ENCODE measurements at places on chromosomes 1 and 21. TPM values are rescaled to one million over a fixed set of nuclear protein-coding genes. Genes with fewer than 3 reads are reported as not detected.

DNA sequence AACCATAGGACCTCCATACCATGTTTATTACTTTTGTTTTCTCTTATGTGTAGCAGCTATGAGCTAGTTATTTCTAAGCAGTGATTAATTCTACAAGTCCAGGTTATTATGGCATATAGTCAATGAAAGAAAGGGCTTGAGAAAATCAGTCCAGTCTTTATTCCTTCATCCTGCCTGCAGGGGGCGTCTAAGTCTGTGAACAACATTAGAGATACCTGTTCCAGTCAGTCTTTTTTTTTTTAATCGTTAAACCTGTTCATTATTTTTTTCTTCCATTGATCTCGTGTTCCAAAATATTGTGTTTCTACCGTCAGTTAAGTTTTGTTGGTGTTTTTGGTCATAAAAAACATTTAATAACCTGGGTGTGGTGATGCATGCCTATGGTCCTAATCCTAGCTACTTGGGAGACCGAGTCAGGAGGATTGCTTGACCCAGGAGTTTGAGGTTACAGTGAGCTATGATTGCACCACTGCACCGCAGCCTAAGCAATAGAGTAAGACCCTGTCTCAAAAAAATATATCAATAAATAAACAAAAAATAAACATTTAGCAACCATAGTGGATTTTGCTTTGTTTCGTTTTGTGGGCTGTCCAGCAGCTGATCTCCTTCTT lies 29.4 kb upstream of the CD2 start:
- peak; percentile 49 for DNase-seq

DNA sequence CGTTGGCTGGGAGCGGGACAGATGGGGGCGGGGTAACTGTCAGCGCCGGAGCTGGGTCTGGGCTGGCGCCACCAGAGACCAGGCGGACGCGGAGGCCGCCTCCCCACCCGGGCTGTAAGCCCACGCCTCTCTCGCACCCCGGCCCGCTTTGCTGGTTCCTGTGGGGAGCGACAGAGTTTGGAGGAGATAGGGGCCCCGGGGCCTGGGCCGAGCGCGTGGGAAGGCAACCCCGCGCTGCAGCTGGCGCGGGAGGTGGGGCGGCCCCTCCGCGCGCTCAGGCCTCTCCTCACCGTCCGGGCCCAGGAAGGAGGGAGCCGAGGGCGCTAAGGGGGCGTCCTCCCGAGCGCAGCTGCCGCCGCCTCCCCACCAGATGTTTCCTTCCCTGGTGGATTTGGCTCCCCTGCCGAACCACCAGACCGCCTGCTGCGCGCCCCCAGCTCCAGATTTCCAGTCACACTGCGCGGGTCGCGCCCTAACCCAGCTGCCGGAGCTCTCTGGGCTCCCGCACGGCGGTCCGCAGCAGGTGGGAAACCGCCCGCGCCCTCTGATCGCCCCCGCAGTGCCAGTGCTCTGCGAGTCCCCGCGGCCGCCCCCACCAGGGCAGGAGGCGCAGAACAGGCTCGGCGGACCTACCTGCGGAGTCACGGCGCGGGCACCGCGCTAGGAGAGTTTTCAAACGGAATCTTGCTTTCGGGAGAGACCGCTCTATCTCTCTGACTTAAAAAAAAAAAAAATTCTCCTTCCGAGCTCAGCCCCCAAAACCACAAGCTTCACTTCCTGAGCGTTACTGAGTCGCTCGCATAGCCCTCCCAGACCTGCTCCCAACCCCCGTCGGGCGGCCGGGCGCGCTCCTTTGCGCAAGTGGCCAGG lies 1.1 kb downstream of the GFI1 start:
- no peak for DNase-seq

DNA sequence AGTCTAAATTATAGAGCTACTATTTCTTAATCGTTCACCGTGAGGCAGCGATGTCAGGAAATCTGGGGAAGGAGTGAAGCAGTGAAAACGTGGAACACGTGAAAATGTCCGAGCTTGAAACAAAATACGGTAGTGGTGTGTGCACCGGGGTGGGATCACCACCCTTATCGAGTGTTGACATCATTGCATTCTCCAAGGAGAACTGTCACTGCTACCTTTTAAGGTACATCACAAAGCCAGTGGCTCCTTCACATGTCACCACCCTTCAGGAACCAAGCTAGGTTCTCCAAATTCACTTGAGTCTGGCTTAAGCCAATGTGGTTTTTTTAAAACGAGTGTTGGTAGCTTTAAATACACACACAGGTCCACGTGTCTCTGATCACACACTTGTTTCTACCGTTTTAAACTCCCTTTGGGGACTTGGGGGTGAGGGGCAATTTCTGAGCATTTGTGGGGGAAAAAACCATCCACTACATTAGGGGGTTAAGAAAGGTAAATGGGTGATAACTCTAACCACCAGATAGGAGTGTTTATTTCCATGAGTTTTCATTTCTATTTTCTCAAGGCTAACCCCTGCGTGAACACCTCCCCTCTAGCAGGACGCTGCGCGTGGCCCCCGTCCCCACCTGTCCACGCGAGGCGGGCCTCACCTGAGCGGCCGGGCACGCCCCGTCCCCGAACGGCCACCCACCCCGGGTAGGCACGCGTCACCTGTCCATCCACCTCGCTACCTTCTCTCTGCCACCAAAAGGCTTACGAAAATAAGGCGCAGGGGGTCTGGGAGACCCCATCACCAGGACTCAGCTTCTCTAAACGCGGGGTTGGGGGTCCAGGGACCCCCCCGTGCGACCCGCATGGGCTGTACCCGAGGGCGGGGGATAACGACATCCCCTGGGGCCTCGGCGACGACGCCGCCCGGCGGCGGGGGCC lies 978 bp downstream of the PRDM15 start:
- DNase-seq, result peak; percentile 50

DNA sequence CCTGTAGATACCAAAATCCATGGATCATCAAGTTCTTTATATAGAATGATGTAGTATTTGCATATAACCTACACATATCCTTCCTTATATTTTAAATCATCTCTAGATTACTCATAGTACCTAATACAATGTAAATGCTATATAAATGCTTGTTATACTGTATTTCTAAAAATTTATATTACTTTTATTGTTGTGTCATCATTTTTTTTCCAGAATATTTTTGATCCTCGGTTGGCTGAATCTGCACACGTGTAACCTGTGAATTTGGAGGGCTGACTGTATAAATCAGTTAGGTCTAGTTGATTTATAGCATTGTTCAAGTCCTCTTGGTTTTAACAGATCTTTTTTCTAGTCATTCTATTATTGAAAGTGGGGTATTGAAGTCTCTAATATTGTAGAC lies 23.3 kb downstream of the OBSCN start:
- DNase-seq, result no peak

GRCh38 chr21:26099610-26100219 lies 70.9 kb downstream of the APP start:
- no peak for DNase-seq

DNA sequence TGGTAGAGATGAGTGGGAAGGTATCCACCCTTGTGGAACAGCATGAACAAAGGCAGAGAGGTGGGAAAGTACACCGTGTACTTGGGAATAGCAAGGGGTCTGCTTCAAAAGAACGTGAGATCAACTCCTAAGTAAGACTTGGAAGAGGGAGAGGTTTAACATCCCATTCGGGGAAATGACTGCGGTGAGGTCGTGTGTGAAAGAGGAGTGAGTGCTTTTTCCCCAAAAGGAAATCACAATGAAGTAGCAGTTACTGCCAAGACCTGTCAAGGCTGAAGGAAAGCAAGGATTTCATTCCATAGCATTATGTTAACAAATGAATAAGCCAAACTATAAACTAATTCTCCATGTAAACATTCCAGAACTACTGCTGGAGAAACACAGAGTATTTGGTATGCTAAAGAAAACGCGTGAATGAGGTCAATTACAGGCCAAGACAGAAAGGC lies 20.0 kb upstream of the SYDE2 start:
- DNase-seq, result no peak

The SLFNL1 gene
- not detected for total RNA-seq

DNA sequence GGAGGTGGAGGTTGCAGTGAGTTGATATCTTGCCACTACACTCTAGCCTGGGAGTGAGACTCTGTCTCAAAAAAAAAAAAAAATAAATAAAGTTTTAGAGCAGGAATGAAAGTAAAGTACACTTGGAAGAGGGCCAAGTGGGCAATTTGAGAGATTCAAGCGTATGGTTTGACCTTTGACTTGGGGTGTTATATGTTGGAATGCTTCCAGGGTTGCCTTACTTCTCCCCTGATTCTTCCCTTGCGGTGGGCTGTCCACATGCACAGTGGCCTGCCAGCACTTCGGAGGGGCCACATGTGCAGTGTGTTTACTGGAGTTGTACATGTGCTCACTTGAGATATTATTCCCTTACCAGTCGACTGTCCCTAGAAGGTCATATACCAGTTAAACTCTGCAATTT lies 295.5 kb upstream of the PROX1 start:
- DNase-seq, result no peak

DNA sequence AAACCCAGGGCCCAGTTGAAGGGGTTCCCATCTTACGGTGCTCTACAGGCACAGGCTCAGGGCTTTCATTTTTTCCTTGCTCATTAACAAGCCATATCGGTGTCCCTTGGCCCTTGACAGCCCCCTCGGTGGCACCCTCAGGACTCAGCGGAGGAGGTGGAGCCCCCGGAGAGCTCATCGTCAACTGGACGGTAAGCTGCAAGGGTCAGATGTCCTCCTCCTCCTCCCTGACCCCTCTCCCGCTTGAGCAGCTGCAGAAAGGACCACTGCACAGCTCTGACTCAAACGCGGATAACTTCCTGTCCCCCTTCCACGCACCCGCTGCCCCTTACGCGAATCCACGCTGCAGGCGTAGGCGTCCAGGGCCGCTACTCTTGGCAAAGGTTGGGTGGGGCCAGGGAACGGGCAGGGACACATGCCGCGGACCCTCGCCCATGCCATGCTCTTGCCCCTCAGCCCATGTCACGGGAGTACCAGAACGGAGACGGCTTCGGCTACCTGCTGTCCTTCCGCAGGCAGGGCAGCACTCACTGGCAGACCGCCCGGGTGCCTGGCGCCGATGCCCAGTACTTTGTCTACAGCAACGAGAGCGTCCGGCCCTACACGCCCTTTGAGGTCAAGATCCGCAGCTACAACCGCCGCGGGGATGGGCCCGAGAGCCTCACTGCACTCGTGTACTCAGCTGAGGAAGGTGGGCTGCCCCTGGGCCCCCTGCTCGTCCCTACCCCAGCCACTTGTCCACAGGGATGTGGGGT lies 14.7 kb downstream of the TMEM81 start:
- no peak for DNase-seq

DNA sequence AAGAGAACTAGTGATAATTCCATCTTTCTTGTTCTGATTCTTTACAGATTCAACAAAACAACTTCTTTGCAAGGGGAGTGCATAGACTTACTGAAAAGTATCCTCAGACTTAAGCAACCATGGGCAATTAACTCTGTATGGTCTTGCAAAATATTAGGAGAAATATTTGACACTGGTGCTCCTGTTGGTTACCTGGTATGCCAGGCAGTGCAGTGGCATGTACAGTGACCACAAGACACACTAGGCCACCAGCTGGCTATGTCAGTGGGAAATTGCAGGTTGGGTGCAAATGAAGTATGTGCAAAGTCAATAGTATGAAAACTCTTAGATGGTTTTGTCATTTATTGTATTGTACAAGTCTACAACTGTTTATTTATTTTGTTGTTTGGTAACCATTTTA lies 34.5 kb downstream of the EPS15 start:
- DNase-seq, result peak; percentile 16

The TMCO4 gene
- total RNA-seq, result 20.2 TPM

DNA sequence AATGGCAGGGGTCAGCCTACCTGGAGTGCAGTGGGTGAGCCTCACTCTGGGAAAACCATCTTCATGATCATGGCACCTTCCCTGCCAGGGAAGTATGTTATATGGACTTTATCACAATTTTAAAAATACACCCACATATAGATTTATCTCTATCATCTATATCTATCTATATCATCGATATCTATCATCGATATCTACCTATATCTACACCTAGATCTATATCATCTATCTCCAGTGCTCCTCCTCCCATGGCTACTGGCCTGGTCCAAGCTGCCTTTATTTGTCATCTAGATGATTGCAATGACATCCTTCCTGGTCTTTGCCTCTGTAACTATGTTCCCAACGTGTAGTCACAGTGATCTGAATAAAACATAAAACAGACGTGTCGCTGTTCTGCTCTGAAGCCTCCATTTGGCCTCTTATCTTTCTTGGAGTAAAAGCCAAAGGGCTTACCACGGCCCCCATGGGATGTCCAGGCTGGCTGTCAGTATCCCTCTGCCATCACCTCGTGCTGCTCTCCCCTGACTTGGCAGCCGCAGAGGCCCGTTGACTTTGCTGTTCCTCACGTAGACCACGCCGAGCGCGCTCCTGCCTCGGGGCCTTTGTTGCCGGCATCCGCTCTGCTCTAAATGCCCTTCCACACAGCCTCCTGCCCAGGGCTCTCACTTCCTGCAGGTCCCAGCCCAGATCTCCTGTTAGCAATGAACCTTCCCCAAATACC lies 20.6 kb upstream of the KIF26B start:
- no peak for DNase-seq

GRCh38 chr21:41419921-41420862 lies 5.8 kb upstream of the MX1 start:
- peak; percentile 70 for DNase-seq

The AADACL3 gene
- total RNA-seq, result not detected

DNA sequence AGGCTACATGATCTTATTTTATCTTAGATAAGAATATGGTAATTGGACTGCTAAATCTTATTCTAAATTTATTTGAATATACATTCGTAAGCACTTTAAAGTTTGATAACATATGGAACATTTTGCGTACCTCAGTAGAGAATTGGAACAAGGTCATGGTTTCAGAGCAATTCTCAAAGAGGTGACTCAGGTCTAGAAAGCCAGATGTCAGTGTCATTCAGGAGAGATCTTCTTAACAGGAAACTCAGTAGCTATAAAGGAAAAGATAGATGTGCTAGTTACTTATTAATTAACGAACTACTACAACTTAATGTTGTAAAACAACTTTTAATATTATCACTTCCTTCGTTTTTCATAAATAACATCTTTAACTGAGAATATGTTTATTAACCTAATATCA lies 142.5 kb downstream of the USP25 start:
- no peak for DNase-seq

GRCh38 chr1:2151252-2151651 lies 43.3 kb downstream of the FAAP20 start:
- no peak for DNase-seq

The CFAP74 gene
- not detected for total RNA-seq

DNA sequence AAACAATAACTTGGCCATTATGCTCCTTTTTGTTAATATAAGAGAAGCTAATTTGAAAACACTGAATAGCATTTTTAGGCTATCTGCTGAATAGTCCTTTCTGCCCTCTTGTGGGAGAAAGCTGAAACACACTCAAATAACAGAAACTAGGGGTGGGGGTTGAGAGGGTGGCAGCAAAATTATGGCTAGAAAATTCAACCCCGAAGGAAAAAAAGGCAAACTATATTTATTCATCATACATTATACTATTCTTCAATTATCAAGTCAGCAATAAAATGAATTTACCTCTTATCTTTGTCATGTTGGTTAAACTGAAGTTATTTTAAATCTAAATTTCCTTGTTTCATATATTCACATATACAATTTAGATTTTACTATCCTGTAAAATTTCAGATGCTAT lies 255.9 kb downstream of the FAF1 start:
- DNase-seq, result peak; percentile 31

The COL16A1 gene
- 100.0 TPM for total RNA-seq

Measured in HFFc6 (cell line).